ENCODE measurements at places on chromosomes 5 and 9.

GRCh38 chr5:43312699-43313034, 545 bp downstream of the HMGCS1 start:
- no peaks in the 10 kb centered on the region for H3K27me3 ChIP-seq
- H3K27ac ChIP-seq = peak overlapping the region; percentile 91
- no peaks in the 10 kb centered on the region for H3K36me3 ChIP-seq
- H3K4me3 ChIP-seq = peak overlapping the region; percentile 96
- no peak for DNase-seq

DNA sequence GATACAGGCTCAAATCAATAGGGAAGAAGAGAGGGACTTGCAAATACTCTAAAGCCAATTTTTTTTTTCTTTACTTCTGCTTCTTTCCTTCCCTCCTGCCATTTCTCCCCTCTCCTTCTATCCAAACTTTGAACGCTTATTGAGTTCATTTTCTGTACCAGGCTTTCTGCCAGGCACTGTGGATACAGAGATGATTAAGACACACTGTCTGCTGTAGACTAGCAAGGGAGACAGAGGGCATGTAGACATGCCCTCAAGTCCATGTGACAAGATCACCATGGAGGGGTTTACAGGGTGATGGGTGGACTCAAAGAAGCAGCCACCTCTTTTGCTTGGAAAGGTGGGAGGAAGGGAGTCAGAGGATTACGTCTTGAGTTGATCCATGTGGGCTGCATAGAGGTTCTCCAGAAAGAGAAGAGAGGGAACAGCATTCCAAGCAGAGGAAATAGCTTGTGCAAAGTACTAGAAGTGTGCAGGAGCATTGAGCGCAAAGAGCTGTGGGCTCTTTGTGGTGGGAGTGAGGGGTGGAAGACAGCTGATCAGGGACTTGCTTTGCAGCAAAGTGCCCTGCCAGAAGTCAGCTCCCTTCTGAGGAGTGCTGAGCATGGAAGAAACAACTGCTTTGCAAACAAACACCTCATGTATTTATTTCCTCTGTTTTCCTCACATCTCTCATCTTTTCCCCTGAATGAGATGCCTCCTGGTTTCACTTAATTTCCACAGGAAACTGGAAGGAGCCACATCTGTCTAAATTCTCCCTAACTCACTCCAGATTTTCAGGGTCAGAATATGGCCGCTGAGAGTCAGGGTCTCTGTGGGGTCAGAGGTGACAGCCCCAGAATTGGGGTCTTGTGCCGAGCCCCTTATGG, 64.4 kb upstream of the COL15A1 start:
- no peaks in the 10 kb centered on the region for H3K27me3 ChIP-seq
- DNase-seq = no peak
- no peaks in the 10 kb centered on the region for H3K36me3 ChIP-seq
- H3K4me3 ChIP-seq = no peak overlapping the region
- peak overlapping the region; percentile 20 for H3K27ac ChIP-seq
- no peaks in the 10 kb centered on the region for H3K4me1 ChIP-seq

GRCh38 chr5:36985387-36985786, 108.8 kb downstream of the NIPBL start:
- no peak overlapping the region for H3K27ac ChIP-seq
- peaks cover 4% of the 10 kb centered on the region for H3K4me1 ChIP-seq
- no peak overlapping the region for H3K4me3 ChIP-seq
- no peaks in the 10 kb centered on the region for H3K27me3 ChIP-seq
- peaks cover 20% of the 10 kb centered on the region for H3K36me3 ChIP-seq
- DNase-seq = no peak

DNA sequence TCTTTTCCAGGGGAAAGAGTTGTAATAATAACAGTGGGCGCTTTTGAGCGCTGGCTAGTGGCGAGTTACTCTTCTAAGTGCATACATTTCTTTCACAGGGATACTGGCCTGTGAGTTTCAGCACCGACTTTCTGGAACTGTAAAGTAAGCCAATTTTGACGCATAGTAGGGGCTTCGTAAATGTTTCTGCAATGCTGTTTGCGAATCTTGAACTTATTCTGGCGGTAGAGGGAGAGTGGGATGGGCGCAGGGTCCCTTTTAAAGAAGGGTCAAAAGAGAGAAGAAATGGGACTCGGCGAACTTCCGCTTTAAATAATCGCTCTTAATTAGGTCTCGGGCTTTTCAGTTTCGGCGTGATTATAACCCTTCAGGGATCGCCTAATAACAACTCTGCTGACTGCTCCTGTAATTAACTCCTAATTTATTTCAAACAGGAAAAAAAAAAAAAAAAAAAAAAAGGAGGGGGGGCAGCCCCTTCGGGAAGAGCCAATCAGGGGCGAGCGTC, 351 bp upstream of the MSX2 start:
- peaks cover under 1% of the 10 kb centered on the region for H3K36me3 ChIP-seq
- peaks cover 3% of the 10 kb centered on the region for H3K4me1 ChIP-seq
- H3K27ac ChIP-seq = no peak overlapping the region
- peaks cover 2% of the 10 kb centered on the region for H3K27me3 ChIP-seq
- DNase-seq = no peak

- DNase-seq = no peak
- H3K4me1 ChIP-seq = no peaks in the 10 kb centered on the region
- H3K27ac ChIP-seq = no peak overlapping the region
- no peaks in the 10 kb centered on the region for H3K27me3 ChIP-seq
- H3K4me3 ChIP-seq = no peak overlapping the region
Observed at GRCh38 chr5:82601077-82601476, 322.9 kb upstream of the RPS23 start.

DNA sequence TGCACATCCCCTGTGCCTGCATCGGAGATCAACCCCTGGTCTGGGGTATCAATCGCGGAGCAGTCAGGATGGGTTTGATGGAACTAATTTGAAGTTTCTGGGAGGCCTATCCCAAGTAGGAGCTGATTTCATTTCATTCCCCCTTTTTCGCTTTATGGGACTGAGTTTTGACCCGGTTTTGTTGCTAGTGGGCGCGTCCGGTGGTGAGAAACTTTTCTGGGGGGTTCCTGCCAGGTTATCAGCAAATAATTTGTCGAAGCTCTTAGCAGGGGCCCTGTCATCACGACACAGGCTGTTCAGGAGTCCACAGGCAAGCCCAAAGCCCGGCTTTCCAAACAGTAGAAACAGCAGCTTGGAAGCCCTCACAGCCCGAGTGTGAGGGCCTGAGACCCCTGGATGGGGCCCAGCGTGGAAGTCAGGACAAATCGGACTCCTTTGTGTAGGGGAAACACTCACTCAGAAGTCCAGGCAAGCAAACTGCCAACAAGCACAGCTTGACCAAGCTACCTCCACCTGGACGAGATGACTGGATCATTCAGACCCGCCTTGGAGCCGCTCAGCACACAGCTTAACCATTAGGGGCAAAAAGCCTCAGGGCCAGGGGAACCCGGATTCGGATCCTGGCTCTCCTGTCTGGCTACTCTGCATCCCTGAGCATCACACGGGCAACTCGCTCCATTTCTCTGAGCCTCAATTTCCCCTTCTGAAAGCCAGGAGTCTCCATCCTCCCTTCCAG, 64.4 kb upstream of the BARHL1 start:
- H3K4me1 ChIP-seq = no peaks in the 10 kb centered on the region
- no peak for DNase-seq
- H3K27me3 ChIP-seq = no peaks in the 10 kb centered on the region
- H3K4me3 ChIP-seq = no peak overlapping the region
- no peaks in the 10 kb centered on the region for H3K36me3 ChIP-seq
- no peak overlapping the region for H3K27ac ChIP-seq

DNA sequence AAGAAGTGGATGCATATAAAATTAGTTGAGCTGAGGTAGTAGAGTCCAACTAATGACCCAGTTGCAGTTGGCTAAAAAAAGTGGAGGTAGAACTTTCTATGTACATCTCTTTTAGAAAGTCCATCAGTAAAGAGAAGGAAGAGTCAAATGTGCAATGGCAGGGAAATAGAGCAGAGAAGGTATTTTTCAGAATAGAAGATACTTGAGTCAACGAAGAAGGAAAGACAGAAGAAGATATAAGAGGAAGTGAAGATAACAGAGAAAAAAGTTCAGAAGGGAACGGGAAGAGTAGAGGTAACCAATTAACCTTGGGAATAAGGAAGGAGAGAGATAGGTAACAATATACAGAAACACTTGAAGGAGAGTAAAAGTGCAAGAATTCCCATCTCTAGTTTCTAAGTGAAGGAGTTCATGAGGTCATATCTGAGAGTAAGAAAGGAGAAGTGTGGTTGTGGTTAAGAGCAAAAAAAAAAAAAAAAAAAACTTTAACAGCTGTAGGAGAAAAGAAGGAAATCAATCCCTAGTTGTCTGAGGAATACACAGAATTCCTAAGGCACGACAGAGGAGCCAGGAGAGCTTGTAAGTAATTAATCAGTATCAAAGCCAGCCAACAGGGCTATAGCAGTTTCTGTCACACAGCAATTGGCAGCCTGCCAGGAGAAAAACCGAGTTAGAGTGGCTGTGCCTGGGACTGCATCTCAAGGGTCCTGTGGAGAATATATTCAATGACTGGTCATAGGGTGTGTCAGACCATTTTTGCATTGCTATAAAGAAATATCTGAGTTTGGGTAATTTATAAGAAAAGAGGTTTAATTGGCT, 61.0 kb downstream of the ARL15 start:
- no peak overlapping the region for H3K27ac ChIP-seq
- H3K4me1 ChIP-seq = peaks cover 9% of the 10 kb centered on the region
- DNase-seq = no peak
- no peak overlapping the region for H3K4me3 ChIP-seq

GRCh38 chr5:96144289-96144688, 182.6 kb upstream of the ELL2 start:
- H3K27me3 ChIP-seq = no peaks in the 10 kb centered on the region
- no peaks in the 10 kb centered on the region for H3K36me3 ChIP-seq
- no peak overlapping the region for H3K27ac ChIP-seq

GRCh38 chr5:7245121-7245651, 150.8 kb upstream of the ADCY2 start:
- no peak overlapping the region for H3K4me3 ChIP-seq
- no peaks in the 10 kb centered on the region for H3K4me1 ChIP-seq
- no peak for DNase-seq
- no peak overlapping the region for H3K27ac ChIP-seq
- H3K36me3 ChIP-seq = no peaks in the 10 kb centered on the region

- H3K36me3 ChIP-seq = no peaks in the 10 kb centered on the region
- H3K4me1 ChIP-seq = no peaks in the 10 kb centered on the region
- H3K27me3 ChIP-seq = no peaks in the 10 kb centered on the region
- H3K27ac ChIP-seq = no peak overlapping the region
Observed at GRCh38 chr5:96157077-96157780, 195.6 kb upstream of the ELL2 start.
